ENCODE measurements at places on chromosomes 12 and 14. TPM values are rescaled to one million over a fixed set of nuclear protein-coding genes. Genes with fewer than 3 reads are reported as not detected.

The CARMIL3 gene
- total RNA-seq: 0.13 TPM

The KRT85 gene
- total RNA-seq: not detected

The ZC3H10 gene
- 3.5 TPM for total RNA-seq

The BEGAIN gene
- total RNA-seq: 1.1 TPM

- DNase-seq: no peak
These were observed 72.7 kb downstream of the NCOR2 start for GRCh38 chr12:124494751-124495129.
